ENCODE measurements at places on chromosomes 11 and 22.

GRCh38 chr11:36750349-36750748, 152.3 kb upstream of the RAG2 start:
- DNase-seq, result no peak

DNA sequence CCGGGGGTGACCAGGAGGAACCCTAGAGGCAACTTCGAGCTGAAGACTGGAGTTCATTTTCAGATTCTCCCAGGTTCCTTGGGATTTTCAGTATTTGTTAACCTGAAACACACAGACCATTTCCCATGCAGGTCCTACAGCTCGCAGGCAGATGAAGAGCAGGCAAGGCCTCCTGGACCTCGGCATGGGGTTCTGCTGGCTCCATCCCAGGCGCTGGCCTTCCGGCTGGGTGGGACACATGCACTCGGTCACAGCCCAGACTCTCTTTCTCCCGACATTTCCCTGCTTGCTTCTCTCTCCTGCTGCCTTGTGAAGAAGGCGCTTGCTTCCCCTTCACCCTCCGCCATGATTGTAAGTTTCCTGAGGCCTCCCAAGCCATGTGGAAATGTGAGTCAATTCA, 15.4 kb upstream of the TTLL12 start:
- no peak for DNase-seq

DNA sequence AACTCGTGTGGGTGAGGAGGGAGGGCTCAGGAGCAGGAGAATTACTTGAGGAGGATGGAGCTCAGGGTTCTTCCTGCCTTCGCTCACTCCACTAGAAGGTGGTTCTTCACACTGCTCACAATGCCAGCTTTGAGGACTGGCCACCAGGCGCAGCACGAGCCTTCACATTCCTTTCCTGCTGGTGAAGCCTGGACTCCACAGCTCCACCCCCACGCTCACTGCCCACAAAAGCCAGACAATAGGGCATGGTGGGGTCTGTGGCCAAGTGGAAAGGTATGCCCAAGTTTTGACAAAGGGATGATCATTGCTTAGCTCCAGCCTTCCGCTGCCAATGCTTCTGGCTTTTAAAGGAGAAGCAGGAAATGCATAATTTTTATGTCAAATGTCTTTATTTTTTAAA, 58.0 kb upstream of the FADD start:
- DNase-seq, result no peak

GRCh38 chr11:88744140-88744539, 321.6 kb downstream of the GRM5 start:
- no peak for DNase-seq

DNA sequence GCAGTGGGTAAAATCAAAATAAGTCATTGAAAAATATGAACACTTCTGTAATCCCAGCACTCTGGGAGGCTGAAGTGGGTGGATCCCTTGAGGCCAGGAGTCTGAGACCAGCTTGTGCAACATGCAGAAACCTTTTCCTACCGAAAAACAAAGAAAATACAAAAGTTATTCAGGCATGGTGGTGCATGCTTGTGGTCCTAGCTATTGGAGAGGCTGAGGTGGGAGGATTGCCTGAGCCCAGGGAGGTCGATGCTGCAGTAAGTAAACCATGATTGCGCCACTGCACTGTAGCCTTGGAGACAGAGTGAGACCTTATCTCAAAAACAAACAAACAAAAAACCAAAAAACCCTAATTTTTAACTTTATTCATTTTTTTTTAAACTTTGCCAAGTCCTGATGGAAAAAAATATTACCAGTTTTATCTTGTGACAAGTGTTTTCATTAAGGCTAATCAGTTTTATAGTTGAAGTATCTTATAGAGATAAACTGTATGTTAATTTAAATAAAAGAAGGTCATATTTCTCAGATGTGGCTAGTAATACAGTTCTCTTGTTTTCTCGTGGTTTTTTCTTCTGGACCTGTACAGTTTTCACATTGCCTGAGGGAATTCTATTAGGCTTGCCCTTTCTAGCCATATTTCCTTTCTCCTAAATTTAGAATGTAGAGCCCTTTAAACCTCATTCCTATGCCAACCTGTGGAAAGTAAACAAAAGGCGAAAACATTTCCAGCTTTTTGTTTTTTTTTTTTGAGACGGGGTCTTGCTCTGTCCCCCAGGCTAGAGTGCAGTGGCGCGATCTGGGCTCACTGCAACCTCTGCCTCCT, 9.4 kb downstream of the HIPK3 start:
- DNase-seq, result no peak

Data from NCI-H1048 (cell line).